ENCODE measurements at places on chromosomes 5 and 9.

- no peak for DNase-seq
Observed at GRCh38 chr9:84439250-84439649, 98.7 kb upstream of the SLC28A3 start.

- DNase-seq, result no peak
Observed at GRCh38 chr5:128881502-128882018, 83.7 kb upstream of the SLC27A6 start.

DNA sequence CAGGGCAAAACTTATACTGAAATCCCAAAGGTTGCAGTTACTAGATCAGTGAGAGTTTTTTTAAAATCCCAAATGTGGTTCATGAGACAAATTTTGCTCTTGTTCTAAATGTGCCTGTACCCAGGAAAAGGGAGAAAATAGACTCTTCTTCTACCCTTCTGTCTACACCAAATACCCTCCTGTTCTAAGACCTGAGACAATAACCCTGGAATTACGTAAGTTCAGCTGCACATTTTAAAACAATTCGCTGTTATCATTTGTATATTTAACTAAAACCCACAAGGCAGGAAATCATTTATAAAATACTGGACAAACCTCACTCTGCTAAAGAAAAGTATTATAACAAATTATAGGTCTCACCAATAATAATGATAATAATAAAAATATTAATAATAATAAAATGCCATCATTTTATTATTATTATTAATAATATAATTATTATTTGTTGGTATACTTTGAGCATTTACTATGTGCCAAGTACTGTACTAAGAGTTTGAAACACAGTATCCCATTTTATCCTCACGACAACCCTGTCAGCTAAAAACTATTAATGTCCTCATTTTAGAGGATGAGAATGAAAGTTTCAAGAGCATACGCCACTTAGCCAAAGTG is 49.8 kb upstream of the AFAP1L1 start:
- DNase-seq, result no peak

DNA sequence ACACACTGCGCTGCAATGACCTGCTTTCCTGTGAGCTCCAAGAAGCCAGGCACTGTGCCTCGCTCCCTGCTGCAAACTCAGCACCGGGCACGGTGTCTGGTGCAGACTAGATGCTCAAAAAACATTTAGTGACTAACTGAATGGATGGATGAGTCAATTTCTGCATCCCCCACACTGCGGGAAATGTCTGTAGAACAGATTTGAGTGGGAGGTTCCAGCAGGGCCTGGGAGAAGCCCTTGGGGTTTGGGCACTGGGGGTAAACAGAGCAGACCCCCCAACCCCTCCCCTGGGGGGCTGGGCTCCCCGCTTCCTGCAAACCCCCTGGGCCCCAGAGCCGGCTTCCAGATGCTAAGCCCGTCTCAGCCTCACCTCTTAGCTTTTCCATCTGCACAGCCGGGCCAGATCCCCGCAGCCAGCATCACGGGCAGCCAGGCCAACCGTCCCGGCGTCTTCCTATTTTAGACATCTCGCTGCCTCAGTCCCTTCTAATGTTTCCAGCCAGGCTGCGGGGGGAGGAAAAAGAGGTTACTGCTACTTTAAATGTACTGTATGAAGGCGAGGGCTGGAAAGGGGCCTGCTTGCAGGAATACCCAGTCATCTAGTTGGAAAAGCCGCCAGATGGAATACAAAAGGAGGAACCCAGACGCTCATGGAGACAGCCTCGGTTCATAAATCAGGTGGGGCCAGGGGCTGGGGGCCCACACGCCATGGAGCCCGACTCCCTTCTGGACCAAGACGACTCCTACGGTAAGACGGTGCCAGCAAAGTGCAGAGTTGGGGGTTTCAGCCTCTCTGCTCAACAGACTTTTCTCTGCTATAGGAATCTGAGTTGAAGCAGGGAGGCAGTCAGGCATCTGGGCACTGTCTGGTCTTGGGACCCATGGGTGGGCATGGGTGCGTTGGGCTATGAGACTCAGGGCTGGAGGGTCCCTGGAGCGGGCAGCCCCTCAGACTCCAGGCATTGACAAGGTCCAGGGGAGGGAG is 67.1 kb upstream of the GGTA1 start:
- DNase-seq, result no peak

DNA sequence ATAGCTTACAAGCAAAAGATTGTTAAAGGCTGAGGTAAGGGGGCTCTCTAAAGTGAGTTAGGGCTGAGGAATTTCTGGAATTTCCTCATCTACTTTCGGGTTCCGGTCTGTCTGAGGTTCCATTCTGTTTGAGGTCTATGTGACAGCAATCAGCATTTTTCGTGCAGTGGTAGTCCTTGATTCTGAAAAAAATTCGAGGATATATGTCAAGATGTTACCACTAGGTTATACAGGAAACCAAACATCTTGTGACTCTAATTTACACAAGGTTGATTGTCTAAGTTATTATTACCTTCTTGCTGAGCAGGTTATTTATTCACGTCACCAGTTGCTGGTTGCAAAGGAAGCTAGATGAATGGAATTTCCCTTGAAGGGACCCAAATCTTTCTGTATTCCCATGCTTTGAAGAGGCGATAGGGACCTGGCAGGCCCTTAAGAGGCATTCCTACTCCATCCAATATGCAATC is 35.2 kb downstream of the RLN2 start:
- no peak for DNase-seq

- DNase-seq, result no peak
Observed at GRCh38 chr9:98925956-98926355, 17.8 kb upstream of the COL15A1 start.

DNA sequence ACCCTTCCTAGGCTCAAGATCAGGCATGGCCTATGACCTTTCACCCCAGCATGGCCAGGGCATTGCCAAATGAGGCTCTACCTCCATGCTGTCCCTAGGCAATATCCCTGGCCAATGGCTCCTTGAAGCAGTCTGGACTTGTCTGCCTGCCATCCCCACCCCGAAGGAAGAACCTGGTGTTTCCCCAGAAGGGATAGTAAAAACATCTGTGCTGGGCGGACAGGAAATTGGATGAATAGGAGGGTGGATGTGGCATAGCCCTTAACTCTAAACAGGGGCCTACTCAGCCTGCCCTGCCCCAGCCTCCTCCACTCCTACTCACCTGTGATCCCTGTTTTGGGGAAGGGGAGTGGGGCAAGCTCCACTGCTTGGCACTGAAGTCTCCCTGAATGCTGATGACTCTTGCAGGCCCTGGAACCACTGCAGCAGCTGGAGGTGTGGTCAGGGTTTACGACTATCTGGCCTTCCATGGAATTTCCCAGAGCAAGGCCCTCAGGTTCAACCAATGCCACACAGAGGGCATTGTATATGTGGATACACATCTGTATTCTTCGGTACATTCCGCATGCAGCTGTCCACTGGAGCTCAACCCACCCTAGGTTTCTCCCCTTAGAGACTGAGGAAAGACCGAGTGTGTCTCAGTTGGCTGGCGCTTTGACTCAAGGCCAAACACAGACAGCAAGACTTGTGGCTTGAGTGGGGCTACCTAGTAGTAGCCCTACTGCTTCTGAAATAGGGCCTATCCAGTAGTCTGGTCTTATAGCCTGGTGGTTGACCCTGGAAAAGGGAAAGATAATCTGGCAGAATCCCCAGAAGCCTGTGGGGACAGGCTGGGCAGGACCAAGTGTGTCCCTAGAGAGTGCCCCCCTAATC is 6.4 kb upstream of the P4HA2 start:
- no peak for DNase-seq

DNA sequence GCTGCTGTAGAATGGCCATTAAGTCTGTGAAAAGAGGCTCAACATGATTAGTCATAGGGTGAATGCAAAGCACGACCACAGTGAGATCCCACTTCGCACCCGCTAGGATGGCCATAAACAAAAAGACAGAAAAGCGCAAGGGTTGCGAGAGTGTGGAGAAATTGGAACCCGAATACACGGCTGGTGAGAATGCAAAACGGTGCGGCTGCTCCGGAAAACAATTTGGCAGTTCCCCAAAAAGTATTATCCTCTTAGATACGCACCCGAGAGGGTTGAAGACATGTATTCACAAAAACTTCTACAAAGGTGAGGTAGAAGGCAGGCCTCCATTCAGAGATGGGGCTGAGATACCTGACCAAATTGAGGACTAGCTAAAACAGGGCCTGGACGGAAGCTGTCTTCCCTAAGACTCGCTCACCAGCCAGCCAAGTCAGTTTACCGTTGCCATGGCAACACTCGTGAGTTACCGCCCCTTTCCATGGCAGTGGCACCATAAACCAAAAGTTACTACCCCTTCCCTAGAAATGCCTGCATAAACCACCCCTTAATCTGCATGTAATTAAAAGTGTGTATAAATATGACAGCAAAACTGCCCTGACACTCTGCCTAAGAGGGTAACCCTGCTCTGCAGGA is 726 bp upstream of the PSMB7 start:
- DNase-seq, result no peak

- no peak for DNase-seq
Observed at GRCh38 chr5:23208959-23209431, 298.4 kb upstream of the PRDM9 start.

GRCh38 chr9:134967547-134967930 is 49.8 kb upstream of the FCN1 start:
- no peak for DNase-seq

DNA sequence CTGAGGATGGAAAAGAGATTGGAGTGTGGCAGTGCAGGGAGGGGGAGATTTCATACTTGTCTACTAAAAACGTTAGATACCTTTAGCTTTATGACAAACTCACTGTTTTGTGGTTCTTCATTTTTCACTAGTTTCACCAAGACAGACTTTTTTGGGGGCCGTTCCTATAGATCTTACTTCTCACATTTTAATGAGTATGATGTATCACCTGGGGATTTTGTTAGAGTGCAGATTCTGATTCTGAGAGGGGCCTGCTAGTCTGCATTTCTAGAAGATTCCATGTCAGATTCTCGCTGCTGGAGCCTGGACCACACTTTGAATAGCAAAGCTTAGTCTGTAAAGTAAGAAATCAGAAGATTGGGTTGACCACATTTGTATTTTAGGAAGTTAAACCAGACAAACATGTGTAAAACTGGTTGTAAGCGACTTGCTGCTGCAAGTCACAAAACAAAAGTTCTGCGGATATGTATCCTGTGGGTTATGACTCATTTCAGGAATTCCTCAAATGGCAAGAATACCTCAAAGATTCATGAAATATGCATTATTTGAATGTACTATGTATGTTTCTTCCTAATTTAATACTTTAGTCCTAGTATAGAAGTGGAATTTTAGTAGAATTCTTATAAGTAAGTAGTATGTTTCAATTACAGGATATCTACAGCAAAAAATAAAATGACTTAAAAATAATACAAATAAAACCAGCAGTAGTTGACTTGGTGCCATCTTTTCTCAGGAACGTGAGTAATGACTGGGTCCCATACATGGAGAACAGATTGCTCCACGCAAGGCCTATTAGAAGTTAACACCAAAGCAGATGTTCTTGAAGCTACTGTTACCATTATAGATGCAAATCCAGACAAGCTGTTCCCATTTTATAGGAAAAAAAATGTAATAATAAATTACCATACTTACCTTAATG is 27.8 kb downstream of the NFIL3 start:
- no peak for DNase-seq

DNA sequence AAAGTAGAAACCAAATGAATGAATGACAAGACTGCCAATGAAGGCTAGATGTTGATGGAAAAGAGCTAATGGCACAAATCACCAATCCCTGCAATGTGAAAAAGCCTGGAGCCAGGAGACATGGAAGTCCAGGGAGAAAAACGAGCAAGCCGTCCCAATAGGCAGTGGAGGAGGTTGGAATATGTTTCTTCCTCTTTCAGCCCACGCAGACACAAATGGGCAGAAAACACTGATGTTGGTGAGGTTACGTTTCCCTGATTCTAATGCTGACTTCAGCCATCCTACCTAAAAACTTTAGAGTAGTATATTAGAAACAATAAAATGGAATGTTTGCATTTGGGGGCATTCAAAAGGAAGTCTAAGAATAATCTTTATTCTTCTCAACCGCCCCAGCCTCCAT is 23.9 kb upstream of the KIF2A start:
- DNase-seq, result no peak

DNA sequence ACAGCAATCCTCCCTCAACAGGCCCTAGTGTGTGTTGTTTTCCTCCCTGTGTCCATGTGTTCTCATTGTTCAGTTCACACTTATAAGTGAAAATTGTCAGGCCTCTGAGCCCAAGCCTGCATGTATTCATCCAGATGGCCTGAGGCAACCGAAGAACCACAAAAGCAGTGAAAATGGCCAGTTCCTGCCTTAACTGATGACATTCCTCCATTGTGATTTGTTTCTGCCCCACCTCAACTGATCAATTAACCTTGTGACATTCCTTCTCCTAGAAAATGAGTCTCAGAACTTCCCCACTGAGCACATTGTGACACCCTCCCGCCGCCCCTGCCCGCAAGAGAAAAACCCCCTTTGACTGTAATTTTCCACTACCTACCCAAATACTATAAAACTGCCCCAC is 17.4 kb upstream of the TRPC7 start:
- DNase-seq, result no peak

- no peak for DNase-seq
Observed at GRCh38 chr9:96168882-96169281, 133.1 kb downstream of the HSD17B3 start.

GRCh38 chr9:32431940-32432555 is 47.6 kb downstream of the ACO1 start:
- no peak for DNase-seq

DNA sequence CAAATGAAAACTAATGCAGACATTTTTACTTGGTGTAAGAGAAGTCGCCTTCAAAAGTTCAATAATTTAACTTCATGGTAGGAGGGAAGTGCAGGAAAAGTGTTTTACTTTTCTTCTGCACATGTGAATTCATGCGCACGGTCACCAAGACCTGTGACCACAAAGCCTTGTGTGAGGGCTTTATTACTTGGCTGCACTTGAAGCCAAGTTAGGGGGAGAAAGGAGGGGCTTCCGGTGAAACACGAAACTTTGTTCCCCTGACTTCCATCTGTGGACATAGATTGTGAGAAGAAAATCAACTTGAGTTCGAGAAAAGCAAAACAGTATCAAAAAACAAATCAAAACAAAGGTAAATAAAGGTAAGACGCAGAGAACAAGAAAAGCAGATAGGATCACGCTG is 239.9 kb downstream of the ROR2 start:
- no peak for DNase-seq

DNA sequence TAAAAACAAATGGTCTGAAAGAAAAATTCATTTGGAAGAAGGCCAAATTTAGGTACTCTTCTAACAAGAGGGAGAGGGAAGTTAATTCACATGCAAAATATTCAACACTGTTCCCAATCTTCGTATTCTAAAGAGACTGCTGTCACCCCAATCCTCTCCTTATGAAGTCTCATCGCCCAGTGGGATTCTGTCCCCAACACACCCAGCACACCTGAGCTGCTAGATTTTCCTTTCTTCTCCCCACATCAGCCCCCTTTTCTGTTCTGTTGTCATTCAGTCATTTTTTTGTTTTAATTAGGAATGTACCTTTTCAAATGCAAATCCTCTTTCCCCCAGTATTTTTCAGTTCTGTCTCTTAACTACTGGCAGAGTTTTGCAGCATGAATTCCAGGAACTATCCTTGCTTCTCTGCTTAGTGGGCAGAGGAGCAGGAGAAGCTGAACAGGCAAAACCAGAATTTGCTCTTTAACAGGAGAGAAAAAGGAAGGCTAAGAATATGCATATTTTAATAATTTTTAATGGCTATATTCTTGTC is 366.9 kb downstream of the MAN2A1 start:
- no peak for DNase-seq

GRCh38 chr5:172078726-172079345 is 72.4 kb upstream of the FBXW11 start:
- DNase-seq, result no peak

GRCh38 chr5:79562351-79563246 is 48.7 kb upstream of the HOMER1 start:
- no peak for DNase-seq
